ENCODE measurements at places on chromosomes 2 and 18. TPM values are rescaled to one million over a fixed set of nuclear protein-coding genes. Genes with fewer than 3 reads are reported as not detected.

- DNase-seq: no peak
Observed at GRCh38 chr2:48727560-48727959, 28.0 kb downstream of the LHCGR start.

GRCh38 chr2:221517146-221517695 lies 54.9 kb downstream of the EPHA4 start:
- no peak for DNase-seq

GRCh38 chr2:172749388-172749787 lies 13.7 kb downstream of the RAPGEF4 start:
- no peak for DNase-seq

GRCh38 chr2:31950946-31951562 lies 59.8 kb downstream of the MEMO1 start:
- no peak for DNase-seq

- no peak for DNase-seq
Observed at GRCh38 chr2:225013425-225014365, 28.6 kb downstream of the DOCK10 start.

Gene TMEM198
- not detected for total RNA-seq

Gene EPHA4
- 21.1 TPM for total RNA-seq
